Activated CD4-positive, alpha-beta T cell treated with anti-CD3 and anti-CD28 coated beads, Interleukin-2, amount 50 U/mL, for 48 hours (primary cell): ENCODE measurements at places on chromosomes 5 and 9.

GRCh38 chr5:59597690-59598546 is 295.6 kb downstream of the PDE4D start:
- no peak for DNase-seq

DNA sequence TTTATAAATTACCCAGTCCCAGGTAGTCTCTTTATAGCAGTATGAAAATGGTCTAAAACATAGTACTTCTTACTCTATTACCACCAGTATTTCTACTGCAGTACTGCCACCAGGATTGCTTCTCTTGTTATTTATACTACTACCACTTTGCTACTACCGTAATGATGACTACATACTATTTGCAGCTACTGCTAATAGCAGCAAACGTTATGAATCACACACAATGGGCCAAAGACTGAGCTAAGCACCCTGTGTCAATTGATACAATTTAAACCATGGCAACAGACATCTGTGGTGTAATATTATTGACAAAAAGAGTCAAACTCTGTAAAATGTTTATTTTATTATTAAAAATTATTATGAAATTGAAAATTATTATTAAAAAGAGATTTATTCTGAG is 15.3 kb upstream of the KIF12 start:
- DNase-seq, result no peak

DNA sequence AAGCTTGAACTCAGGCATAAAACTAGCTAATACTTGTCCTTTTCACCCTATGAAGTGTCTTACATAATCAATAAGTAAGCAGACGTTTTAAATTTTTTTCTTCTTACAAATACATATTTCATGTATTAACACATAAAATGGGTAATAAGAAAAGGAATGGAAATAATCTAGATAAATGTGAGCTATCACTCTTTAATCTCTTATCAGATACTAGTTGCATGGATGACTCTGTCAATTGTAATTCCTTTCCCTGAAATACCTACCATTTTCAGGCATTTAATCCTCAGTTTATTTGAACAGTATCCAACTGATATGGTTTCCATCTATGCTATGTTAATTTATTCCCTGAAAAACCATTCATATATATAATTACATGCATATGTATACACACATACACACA is 166.0 kb upstream of the RGS7BP start:
- DNase-seq, result no peak

DNA sequence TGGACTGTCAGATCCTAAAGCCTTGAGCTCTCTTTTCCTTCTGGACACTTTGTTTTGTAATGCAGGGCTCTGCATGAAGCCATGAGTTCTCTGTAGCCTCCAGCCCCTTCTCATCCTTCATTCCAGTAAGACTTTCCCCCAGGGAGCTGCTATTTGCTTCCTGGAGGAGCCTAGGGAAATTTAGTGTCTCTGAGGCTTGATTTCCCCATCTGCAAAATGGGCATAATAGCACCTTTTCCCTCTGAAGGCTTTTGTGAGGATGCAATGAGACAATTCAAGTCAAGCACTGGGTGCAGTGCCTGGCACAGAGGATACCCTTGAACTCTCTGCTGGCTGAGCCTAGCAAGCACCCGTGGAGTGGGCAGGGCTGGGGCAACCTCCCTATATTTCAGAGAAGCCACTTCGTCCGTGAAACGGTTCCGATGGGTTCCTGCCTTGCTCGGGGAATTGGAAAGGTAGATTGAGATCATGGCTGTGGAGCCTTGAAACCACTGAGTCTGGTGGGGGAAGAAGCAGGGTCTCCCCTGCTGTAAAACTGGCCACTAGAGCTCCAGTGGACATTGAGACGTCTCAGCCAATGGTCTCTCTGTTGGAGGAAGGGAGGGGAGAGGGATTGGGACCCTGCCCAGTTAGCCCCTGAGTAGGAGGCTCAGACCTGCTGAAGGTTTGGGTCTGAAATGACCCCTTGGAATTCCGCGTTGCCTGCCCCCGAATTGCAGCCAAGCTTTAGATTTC is 14.3 kb upstream of the DAB2IP start:
- DNase-seq, result no peak

DNA sequence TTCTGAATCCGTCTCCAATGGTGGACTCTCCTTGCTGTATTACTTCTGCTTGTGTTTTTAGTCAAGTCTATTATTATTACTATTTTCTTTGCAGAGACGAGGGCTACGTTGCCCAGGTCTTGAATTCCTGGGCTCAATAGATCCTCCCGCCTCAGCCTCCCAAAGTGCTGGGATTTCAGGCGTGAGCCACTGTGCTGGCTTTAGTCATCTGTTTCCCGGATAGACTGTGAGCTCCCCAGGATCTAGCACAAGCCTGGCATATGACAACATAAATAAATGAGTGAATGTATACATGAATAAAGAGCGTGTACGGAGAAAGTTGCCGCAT is 439 bp upstream of the DDX46 start:
- no peak for DNase-seq

DNA sequence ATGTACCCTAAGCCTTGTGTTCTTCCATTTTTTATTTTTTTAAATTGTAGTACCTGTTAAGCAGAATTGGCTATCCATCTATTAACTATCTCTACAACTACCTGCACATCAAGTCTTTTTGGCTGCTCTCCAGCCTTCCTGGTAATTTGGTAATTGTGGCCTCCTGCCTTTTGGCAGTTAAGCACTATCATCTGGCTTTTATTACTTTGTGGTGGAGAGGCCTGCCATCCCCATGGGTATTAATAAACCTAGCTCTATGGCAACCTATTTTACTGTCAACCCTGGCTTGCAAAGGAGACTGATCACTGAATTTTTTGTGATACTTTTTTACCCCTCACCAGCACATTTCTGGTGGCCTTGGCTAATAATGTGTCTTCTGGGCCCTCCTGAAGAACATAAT is 20.5 kb downstream of the SELENOP start:
- no peak for DNase-seq

- no peak for DNase-seq
Measured at GRCh38 chr9:123087359-123087888, 54.0 kb downstream of the GPR21 start.

- no peak for DNase-seq
Measured at GRCh38 chr5:142789206-142789605, 19.0 kb downstream of the ARHGAP26 start.

DNA sequence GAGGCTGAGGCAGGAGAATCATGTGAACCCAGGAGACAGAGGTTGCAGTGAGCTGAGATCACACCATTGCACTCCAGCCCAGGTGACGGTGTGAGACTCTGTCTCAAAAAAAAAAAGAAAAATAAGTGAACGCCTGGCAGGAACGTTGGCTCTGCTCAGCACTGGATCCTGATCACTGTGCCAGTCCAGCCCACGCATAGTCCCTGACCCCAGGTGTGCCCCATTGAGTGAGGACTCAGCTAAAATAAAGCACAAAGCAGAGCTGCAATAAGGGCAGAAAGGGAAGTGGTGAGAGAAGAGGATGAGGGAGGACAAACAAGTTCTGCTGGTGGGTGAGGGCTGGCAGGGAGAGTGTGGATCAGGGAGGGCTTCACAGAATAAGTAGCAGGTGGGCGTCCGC is 4.3 kb downstream of the GRHPR start:
- DNase-seq, result no peak

- no peak for DNase-seq
Measured at GRCh38 chr9:13322828-13323550, 43.5 kb upstream of the MPDZ start.

DNA sequence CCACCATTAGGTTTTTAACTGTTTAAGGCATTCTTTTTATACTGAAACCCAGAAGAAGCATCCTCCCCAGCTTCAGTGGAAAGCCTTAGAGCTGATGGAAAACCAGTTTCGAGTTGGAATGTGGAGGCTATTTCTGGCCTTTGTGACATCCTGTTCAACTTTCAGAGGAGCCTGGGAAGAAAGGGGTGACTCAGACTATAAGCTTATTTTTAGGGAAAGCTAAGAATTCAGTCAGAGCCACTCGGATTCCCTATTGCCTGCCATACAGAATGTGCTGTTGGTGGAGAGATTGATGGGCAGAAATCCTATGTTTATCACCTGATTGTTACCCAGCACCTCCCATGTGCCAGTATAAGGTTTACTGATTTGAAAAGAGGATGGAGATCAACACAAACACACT is 19.8 kb downstream of the PALM2AKAP2 start:
- DNase-seq, result no peak

- DNase-seq, result no peak
Measured at GRCh38 chr9:70031141-70031545, 12.5 kb upstream of the MAMDC2 start.

DNA sequence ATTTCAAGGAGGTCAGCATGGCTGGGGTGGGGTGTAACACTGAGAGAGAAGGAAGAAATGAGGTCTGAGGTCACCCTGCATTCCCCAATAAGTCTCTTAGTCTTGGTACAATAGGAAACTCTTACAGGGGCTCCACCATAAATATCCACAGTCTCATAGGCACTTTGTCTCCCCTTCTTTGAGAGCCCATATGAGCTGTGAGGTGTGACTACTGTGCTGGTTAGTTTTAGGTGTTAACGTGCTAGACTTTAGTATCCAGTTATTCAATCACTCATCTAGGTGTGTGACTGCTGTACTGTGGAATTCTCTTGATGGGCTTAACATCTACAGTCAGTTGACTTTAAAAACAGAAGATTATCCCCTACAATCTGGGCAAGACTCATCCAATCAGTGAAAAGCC is 378.1 kb upstream of the RFX3 start:
- no peak for DNase-seq

DNA sequence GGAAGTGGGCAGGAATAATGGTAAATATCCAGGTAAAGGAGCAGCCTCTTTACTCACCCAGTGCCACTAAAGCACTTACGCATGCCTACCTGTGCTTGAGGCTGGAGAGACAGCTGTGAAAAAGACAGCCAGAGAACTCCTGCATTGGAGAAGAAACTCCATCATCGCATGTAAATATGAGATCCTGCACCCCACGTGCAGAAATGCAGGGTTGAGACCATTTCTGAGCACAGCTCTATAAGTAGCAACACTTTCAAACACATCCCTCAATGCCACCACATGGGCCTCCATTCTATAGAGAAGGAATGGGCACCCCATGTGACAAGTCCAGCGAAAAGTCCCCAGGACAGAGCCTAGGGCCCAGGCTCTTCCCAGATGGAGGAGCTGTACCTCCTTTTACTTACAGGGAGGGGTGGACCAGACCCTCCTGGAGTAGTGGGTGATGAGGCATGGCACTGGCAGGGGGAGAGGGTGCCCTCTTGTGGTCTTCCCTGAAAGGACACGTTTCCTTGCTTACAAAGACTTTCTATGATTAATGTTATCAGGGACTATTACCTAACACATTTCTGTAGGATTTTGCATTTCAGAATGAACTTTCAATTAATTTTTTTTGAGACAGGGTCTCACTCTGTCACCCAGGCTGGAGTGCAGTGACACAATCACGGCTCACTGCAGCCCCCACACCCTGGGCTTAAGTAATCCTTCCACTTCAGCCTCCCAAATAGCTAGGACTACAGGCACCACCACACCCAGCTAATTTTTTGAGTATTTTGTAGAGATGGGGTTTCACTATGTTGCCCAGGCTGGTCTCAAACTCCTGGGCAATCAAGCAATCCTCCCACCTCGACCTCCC is 55.3 kb upstream of the IL17B start:
- peak; percentile 69 for DNase-seq

- DNase-seq, result no peak
Measured at GRCh38 chr9:137606005-137606621, 627 bp downstream of the ARRDC1 start.

- no peak for DNase-seq
Measured at GRCh38 chr9:88748566-88749261, 213.7 kb downstream of the NXNL2 start.
